NCI-H510A treated with DMSO at 0.1 percent for 48 hours (cell line): ENCODE measurements at places on chromosomes 1 and 21.
A peak's percentile ranks its signal among the peaks of the same experiment; 100 is the strongest.

GRCh38 chr1:55049271-55049913, 10.0 kb downstream of the PCSK9 start:
- no peak for DNase-seq

- no peak for DNase-seq
Measured at GRCh38 chr1:223621312-223621734, 44.2 kb downstream of the CAPN8 start.

GRCh38 chr1:23428136-23428905, 3.8 kb upstream of the TCEA3 start:
- DNase-seq = no peak

GRCh38 chr1:98675282-98675681, 13.8 kb downstream of the SNX7 start:
- no peak for DNase-seq

DNA sequence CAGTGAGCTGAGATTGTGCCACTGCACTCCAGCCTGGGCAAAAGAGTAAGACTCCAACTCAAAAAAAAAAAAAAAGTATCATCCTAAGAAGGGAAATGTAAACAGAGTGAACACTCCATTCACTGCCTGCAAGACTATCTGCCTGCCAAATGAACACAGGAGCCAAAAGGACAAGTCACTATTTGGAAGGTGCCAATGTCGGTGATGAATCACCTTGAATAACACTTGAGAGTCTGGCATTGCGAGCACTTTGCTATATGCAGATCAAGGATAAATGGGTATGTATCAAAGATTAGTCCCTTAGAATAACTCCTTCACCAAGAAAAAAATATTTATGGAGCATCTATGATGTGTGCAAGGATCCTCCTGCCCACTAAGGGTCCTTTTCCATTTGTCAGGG, 6.6 kb downstream of the UBR4 start:
- DNase-seq = no peak

DNA sequence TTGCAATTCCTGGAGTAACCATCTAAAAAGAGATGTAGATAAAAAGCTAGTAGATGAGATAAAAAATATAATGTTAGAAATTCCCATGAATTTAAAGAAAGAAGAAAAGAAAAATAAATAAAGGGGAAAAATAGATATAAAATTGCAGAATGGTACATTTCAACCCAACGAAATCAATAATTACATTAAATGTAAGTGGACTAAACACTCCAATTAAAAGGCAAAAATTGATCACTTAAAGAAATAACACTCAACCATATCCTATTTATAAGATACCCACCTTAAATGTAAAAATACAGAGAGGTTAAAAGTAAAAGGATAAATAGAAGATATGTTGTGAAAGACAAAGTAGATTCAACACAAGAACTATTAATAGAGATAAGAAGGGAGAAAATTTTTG, 150.5 kb upstream of the GRIK3 start:
- no peak for DNase-seq

DNA sequence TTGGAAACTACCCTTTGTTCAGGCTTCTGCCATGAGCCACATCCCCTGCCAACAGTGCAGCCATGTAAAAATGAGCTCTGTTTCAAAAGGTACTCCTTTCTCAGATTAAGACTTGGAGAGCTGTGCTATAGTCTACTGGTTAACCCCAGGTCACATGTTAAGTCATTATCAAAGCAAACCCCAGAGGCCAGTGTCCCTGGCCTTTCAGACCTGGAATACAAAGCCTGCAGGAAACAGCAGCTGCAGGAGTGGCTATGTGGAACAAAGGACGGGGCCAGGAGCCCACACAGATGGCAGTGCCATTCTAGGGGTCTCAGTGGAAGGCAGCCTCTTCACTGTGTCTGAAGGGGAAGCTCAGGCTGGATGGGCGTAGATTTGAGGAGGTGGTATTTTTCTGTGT, 6.7 kb downstream of the ZNF496 start:
- DNase-seq = no peak

DNA sequence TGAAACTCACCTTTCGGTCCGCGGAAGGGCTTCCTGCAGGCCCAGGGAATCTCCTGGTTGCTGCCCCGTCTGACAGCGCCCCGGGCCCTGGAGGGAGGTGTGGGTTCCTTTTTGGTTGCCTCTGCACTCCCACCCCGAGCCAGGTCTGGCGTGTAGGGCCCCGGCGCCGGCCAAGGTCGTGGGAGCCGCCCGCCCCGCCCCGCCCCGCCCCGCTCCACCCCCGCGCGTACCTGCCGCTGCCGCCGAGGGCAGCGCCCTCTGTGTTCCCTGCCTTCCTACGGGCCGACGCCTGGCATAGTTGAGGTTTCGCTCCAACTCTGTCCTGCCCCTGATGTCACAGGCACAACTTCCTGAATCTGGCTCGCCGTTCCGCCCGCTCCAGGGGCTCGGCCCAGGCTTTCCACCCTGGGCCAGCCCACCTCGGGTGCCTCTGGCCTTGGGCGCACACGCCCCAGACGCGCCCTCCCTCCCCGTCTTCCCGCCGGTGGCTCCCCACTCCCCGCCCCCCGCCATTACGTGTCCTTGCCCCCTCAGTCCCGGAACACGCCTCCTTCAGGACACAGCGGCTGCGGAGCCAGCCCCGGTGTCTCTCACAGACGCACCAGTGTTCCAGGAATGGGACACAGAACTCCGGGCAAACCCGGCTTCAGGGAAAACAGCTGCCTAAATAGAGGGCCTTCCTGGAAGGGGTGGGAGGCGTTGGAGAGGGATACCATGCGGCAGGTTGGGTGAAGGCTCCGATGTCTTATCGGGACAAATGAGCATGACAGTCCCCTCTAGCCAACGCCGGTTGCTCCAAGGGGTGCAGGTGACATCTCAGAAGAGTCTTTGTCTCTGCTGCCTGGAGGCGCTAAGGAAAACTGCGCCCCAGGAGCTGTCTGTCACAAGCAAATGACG, at the start of gene KIAA0040:
Gene KIAA0040 (minus strand): TSS at position 147 of the 897 bp plus-strand sequence. CDS start 31,763 bp downstream, outside the sequence.
- DNase-seq = peak; percentile 91

DNA sequence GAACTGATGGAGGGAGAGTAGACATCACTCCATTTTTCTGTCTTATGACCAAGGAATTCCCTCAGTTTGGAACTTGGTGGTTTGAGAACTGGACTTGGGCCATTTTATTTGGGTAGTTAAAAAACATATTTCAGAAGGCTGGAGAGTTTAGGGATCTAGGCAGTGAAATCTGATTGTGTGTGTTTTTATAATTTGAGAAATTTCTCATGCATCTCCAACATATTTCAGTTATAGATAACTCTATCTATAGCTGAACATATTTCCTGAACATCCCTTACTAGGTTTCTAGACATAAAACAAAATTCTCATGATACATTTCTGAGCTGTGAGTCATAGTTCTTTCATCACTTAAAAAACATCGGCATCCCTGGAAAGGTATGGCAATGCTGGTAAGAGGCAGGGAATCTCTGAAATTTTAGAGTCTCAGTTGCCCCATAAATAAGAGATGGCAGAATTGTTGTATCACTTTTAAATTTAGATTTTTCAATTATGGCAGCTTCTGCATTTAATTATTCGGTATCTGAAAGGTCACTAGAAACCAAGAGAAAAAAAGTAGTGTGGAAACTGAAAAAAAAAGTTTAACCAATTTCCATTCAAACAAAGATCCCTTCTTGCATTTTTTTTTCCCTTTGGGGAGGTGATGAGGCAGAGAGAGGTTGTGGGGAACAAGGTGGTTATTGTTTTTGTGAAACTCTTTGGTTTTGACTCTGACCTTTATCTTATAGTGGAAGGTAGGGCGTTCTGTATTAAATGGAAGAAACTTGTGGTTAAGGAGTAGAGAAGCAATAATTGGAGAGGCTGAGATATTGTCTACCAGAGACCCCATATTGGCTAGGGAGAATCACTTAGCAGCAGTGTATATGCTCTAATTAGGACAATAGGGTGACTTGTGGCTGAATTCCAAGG, 102.9 kb downstream of the FASLG start:
- DNase-seq = no peak

DNA sequence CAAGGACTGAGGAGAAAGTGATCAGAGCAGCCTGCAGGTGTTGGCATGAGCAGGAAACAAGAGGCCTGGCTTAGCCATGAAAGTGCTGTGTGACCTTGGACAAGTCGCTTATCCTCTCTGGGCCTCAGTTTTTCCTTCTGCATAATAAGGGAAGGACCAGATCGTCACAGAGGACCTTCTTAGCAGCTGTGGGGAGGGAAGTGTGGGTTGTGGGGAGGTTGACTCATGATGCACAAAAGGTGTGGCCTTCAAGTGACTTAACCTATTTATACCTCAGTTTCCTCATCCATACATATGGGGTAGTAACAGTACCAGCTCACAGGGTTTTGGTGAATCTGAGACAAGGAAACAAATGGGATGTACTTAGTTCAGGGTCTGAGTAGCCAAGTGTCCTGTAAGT, 658.8 kb downstream of the MATN1 start:
- DNase-seq = no peak

- peak; percentile 94 for DNase-seq
Measured at GRCh38 chr1:27527223-27527889, 37.4 kb upstream of the WASF2 start.

DNA sequence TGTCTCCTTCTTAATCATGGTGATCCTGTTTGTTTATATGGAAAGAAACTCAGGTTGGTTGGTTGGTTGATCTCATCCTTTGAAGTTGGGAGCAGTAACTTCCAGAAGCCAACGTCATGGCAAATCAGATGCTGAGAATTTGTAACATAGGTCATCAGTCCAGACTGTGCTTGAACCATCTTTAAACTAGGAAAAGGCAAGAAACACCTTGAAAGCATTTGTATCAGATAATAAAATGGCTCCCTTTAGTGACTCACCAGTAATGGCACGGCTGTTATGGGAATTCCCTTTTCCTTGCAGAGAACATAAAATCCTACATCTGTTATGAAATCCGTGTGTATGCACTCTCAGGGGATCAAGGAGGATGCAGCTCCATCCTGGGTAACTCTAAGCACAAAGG, 58.1 kb downstream of the SERBP1 start:
- DNase-seq = no peak

DNA sequence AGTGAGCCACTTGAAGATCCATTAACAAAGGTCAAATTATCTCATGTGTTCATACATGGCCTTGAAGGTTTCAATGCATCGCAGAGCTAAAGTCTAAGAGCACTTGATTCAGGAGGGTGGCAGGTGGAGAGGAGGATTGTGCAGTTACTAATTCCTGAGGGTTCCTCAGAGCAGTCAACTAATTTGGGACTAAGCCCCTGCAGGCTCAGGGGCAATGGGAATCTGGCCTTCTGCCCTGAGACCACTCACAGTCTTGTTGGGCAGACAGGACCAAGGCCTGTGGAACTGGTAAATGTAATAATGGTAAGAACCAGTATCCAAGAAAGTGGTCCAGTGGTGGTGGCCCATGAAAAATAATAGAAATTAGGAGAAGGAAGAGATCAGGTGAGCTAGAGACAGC, 127.4 kb upstream of the HMGB4 start:
- no peak for DNase-seq

- no peak for DNase-seq
Measured at GRCh38 chr1:161033751-161034150, 5.0 kb downstream of the TSTD1 start.

- DNase-seq = no peak
Measured at GRCh38 chr1:213050745-213051126, 305 bp upstream of the RPS6KC1 start.

DNA sequence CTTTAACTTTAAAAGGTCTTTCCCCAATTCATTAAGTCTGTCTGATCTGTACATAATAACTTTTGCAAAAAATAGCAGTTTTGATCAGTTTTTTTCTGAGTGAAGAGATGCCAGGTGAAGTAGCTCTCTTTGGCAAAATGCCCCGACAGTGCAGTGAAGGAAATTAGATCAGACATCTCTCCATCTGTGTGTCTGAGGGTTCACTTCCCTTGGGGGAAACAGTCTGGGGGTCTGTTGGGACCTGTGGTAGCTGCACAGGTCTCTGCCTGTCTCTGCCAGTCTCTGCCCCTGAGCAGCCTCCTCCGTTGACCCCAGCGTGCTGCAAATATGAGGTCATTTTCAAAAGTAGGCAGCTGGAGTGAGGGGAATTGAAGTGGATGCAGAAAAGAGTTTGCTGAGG, 54.5 kb downstream of the TBCE start:
- DNase-seq = no peak

DNA sequence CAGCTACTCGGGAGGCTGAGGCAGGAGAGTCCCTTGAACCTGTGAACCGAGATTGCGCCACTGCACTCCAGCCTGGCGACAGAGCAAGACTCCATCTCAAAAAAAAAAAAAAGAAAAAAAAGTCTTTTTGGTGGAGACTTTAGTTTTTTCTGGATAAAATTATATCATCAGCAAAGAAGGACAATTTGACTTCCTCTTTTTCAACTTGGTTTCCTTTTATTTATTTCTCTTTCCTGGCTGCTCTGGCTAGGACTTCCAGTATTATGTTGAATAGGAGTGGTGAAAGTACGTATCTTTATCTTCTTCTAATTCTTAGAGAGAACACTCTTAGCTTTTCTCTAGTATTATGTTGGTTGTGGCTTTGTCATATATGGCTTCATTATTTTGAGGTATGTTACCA, 130.8 kb downstream of the PCBP3 start:
- no peak for DNase-seq

DNA sequence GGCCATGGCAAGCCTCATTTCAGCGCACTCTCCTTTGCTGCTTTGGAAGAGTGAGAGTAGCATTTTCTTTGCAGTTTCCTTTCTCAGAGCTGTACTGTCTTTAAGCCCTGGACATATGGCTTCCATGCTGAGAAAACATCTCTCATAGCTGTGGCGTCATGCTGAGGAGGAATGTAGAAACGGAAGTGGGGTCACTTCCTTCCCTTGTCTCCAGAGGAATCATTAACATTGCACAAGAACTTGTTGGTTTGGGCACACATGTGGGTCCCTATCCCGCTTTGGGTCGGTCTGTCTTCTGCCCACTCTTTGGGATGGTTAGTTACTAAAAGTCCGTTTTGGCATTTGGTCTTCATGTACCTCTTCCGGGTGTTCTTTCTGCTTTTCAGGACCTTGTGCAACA, 5.6 kb downstream of the MFN2 start:
- DNase-seq = no peak

DNA sequence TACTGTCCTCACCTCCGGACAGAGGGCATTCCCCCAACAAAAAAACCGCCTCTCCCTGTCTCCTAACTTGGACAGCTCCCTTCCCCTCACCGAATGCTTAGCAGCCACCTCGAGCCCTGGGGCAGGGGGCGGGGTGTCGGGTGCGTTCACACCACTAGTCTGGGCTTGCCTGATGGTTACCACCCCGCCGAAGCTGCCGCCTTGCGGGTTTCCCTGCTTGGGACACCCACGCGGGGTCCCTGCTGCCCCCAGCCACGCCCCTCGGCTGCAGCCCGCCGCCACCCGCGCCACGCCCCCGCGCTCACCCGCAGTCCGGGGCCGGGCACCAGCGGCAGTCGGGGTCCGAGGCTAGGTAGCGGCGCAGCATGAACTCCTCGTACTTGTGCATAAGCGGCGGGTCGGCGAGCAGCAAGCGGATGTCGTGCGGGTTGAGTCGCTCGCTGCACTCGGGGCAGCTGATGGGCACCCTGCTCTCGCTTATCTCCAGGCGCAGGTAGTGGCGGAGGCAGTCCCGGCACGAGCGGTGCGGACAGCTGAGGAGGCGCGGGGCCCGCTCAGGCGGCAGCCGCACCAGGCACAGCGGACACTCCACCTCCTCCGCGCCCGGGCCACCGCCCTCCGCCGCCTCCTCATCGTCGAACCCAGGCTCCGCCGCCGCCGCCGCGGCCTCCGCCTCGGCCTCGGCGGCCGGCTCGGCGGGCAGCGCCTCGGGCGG, 706 bp downstream of the RNF19B start:
- peak; percentile 41 for DNase-seq

- no peak for DNase-seq
Measured at GRCh38 chr1:68230901-68231626, 1.3 kb downstream of the WLS start.
